ENCODE measurements at places on chromosomes 12 and 14.

DNA sequence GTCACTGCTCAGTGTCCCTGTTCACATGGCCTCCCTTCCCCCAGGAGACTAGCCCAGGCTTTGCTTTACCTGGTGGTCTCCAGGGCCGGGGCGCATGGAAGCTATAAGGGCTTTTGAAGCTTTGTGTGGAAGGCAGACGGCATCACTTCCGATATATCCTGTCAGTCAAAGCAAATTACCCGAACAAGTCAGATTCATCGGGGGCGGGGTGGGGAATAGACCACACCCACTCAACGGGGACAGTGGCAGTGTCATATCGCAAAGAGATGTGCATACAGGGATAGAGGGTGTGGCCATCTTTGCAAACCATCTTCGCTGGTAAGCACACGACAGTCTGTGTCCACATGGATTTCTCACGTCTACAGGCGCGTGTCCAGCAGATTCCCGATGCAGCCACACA lies 127.3 kb downstream of the GLT1D1 start:
- DNase-seq = no peak

DNA sequence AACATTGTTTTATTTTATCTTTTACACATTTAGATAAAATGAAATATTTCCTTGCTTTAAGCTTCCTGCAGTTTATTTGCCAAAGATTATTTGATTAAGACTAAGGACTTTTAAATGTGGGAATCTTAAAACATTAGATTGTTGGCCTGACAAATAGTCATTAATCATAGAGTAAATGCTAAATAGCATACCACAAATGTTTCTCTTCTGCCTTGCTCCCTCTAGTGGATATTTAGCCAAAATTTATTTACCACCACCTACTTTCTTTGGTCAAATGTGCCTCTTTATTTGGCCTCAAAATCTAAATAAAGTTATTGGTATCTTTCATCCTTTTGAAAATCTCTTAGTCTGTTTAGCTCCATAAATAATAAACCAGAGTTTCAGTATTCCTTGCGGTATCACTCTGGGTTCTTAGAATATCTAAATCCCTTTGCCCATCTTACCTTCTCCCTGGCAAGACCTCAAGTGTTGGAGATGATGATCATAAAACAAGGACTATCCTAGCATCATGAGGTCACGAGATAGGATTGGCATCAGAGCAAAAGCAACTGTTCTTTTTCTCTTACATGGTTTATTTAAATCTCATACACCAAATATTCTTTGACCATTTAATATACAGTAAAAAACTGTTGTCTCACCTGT lies 150.6 kb upstream of the AEBP2 start:
- no peak for DNase-seq

- no peak for DNase-seq
Measured at GRCh38 chr14:83320837-83321236, 1787.2 kb upstream of the SEL1L start.

DNA sequence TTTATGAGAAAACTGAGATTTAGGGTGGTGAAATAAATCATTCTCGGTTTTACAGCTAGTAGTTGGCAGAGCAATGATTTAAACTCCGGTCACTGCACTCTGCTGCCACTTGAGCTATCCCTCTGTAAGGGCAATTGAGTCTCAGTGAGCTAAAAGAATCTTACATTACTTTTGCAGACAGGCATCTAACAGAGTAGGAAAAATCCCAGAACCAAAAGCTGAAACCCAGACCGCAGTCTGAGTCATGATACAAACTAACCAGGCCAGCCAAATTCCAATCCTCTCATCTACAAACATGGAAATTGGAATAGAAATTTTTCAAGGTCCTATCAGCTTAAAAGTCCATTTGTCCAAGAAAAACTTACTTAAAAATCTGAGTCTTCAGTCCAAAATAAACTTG lies 73.7 kb downstream of the ANKS1B start:
- DNase-seq = no peak

DNA sequence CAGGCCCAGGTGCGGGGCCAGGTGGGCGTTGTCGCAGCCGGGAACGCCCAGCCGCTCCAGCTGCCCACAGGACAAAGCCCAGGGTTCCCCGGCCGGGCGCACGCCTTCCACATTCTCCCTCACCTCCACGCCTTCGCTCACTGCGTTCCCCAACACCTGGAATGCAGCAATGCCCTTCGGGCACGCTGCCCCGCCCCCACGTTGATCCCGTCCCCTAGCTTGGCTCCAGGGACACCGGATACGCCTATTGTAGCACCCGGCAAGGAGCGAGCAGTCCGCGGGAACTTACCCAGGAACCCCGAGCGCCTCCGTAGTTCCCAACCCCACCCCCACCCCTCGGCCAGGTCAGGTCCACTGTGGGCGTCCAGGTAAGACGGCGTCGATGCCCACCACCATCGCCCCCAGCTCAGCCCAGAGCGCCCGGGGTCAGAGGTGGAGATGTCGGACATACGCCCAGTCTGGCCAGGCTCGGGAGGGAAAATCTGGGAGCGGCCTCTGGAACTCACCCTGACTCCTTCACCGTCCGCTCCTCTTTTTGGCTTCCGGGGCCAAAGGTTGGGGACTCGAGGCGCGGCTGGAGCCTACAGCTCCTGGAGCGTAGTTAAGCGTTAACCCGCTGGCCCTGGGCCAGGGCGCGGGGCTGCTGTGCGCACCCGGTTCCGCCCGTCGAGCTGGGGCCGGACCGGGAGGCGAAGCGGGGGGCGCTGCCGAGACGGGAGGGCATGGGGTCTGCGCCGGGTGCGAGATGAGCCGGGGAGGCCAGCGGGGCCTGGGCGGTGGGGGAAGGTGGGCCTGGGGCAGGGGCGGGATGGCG lies 594 bp upstream of the CEP170B start:
- DNase-seq = no peak

DNA sequence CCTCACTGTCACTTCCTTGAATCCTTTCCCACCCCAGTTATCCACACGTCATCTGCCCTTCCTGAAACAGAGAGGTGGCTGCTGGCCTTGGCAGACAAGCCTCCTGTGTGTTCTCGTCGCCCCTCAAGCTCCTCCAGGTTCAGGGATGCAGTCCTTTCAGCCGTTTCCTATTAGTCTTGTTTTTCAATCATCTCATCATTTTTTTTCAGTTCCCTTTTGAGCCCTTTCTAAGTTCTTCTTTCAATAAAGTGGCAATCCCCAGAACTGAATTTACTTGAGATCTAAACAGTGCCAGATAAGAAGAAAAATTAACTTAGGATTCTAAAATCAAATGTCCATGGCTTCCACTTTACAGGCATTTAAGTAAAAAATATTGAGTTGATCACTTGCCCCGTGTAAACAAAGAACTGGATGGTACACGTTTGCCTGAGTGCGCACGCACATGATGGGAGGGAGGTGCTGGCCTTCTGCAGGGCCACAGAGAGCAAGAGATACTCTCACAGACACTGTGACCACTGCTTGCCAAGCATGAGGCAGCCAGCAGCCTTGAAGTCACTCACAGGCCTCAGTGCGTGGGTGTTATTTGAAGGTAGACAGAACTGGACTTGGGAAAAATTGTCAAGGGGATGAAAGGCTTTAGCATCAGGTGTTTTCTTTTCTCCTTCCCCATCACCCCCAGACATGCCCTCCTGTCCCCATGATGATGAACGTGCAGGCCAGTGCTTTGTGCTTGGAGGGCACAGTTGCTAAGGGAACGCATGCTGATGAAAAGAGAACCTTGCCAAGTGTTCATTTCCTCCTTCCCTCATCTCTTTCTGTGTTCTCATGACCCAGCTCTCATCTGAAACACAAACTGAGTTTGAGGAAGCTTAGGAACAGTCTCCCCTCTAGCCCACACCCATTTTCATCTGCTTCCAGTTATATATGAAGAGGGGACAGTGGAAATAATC lies 408.3 kb downstream of the EGLN3 start:
- no peak for DNase-seq

GRCh38 chr14:82879949-82880535 lies 1346.4 kb upstream of the SEL1L start:
- no peak for DNase-seq

GRCh38 chr12:66688846-66689439 lies 10.1 kb upstream of the GRIP1 start:
- DNase-seq = no peak

- DNase-seq = no peak
Measured at GRCh38 chr12:31626270-31626995, 33.1 kb upstream of the ETFBKMT start.

DNA sequence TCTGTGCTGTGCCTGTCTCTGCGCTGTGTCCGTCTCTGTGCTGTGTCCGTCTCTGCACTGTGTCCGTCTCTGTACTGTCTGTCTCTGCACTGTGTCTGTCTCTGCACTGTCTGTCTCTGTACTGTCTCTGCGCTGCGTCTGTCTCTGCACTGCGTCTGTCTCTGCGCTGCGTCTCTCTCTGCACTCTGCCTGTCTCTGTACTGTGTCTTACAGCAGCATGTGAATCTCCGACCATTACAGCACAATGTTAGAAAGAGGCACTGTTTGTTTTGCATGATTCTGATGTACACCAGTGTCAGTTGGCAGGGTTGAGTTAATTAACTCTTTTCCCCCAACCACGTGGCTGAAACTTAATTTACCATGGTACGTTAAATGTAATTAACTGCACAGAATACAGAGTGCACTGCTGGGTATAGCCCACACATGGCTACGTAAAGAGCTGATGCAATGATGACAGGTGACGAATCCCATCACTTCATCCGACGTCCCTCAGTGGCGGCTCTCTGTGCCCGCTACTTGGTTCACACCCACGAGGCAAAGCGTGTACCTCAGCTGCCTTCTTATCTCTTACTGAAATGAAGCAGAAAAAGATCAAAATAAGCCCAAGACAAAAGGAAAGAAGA lies 127.7 kb upstream of the SFSWAP start:
- DNase-seq = no peak

- no peak for DNase-seq
Measured at GRCh38 chr14:57018065-57018464, 207.8 kb upstream of the OTX2 start.

DNA sequence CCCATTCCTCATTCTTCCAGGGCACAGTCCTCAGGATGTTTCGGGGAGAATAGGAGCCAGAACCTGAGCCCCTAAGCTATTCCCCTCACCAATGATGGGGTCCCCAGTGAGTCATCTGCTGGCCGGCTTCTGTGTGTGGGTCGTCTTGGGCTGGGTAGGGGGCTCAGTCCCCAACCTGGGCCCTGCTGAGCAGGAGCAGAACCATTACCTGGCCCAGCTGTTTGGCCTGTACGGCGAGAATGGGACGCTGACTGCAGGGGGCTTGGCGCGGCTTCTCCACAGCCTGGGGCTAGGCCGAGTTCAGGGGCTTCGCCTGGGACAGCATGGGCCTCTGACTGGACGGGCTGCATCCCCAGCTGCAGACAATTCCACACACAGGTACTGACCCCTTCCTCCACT lies 1.3 kb downstream of the SLC39A5 start:
- no peak for DNase-seq

DNA sequence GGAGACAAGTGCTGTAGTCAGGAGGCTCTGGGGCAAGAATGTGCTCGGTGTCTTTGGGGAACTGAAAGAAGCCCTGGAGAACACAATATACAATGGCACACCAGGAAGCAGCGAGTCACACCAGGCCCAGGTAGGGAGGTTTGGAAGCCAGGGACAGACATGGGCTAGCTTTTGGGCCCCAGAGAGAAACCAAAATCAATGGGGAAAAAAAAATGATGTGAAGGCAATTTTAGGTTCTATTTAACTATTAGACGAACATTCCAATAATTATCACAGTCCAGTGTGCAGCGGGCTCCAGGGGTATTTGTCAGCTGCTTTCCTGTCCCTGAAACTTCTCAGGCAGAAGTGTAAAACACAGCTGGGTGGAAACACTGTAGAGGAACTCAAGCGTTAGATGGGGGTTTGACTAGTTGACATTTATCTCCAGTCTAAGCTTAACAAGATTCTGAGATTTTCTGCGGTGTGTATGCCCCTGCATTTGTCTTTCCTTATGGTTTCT lies 21.8 kb upstream of the EGLN3 start:
- DNase-seq = no peak

GRCh38 chr12:64627771-64628170 lies 17.5 kb downstream of the RASSF3 start:
- DNase-seq = no peak

DNA sequence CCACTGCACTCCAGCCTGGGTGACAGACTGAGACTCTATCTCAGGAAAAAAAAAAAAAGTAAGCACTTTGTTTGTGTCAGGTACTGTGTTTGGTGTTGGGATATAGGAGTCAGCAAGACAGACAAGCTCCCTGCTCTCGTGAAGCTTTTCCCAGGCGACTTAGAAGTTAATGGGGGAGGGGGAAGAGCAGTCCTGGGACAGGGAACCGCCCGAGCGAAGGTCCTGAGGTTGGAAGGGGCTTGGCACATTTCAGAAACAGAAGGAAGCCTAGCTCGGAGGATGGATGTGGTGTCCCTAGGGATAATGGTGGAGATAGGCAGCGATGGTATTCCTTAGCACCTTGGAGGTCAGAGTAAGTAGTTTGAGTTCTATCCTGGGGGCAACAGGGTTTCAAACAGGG lies 8.5 kb upstream of the COX6A1 start:
- DNase-seq = no peak

DNA sequence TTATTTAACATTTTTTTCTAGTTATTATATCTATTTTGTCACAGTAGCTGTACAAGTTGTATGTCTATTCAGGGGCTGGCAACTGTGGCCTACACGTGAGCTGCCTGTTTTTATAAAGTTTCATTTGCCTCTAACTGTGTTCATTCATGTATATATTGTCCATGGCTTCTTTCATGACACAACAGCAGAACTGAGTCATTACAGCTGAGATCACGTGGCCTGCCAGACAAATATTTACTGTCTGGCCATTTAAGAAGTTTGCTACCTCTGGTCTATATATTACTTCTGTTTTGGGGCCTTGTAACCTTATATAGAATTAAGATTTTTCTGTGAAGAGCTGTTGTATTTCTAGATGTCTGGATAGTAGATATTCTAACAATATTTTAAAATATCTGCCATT lies 37.9 kb downstream of the KIAA0586 start:
- DNase-seq = no peak

DNA sequence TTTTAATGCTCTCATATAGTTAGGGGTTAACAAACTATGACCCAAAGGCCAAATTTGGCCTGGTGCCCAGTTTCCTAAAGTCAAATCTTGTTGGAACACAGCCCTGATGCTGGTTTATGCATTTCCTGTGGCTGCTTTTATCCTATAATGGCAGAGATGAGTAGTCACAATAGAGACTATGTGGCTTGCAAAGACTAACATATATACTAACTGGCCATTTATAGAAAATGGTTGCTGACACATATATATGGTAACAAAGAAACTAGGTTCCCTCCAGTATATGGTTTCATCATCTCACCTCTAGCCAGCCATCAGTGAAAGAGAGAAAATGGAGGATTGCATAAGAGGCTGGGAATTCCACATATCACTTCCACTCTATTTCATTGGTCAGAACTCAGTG lies 10.8 kb downstream of the NAV3 start:
- DNase-seq = no peak

- no peak for DNase-seq
Measured at GRCh38 chr12:103848143-103848542, 7.1 kb upstream of the NT5DC3 start.

GRCh38 chr14:34837801-34838322 lies 37.3 kb downstream of the BAZ1A start:
- DNase-seq = no peak
